ENCODE measurements at places on chromosomes 4 and X. TPM values are rescaled to one million over a fixed set of nuclear protein-coding genes. Genes with fewer than 3 reads are reported as not detected.

DNA sequence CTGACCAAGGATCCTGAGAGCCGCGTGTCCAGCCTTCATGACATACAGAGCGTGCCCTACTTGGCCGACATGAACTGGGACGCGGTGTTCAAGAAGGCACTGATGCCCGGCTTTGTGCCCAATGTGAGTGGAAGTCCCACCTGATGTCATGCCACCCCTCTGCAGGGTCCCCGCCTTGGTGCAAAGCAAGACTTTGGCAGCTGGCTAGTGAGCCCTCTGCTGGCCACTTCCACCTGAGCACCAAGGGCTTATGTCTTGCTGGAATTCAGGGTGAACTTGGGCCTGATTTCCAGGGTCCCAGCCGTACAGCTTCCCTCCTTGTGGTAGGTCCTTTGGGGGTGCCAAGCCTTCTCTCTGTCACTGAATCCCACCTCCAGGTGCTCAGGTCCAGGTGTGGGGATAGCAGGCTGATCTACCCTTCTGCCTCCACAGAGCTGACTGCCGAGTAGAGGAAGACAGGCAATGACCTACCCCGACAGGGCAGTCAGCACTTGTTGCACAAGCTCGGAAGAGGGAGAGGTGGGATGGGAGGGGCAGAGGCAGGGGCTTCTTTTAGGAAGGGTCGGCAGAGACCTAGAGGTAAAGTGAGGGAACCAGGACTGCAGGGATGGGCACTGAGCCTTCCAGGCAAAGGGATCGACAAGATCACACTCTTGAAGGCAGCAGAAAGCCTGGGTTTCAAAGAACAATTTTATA is 248.1 kb downstream of the EVC2 start:
- no peak overlapping the region for H3K4me3 ChIP-seq
- no peaks in the 10 kb centered on the region for H3K36me3 ChIP-seq
- no peak overlapping the region for H3K27ac ChIP-seq
- no peaks in the 10 kb centered on the region for H3K27me3 ChIP-seq

DNA sequence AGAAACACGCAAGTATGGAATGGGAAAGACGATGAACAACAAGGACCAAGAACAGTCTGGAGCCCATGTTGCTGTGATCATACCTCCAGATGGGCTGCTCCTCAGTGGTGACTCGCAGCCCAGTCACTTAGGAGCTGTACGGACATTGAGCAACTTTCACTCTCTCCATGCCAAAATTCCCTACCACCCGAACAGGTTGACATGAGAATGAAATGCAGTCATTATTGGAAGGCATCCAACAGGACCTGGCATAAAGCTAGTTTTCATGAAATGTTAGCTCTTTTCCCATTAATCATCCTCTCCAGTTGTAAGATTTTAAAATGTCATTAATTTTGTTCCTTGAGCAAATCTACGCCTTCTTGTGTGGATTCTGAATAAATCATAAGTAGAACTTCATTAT is 82.7 kb upstream of the GPM6B start:
- H3K27me3 ChIP-seq = no peaks in the 10 kb centered on the region
- H3K4me3 ChIP-seq = no peak overlapping the region
- H3K4me1 ChIP-seq = no peaks in the 10 kb centered on the region
- no peaks in the 10 kb centered on the region for H3K36me3 ChIP-seq

DNA sequence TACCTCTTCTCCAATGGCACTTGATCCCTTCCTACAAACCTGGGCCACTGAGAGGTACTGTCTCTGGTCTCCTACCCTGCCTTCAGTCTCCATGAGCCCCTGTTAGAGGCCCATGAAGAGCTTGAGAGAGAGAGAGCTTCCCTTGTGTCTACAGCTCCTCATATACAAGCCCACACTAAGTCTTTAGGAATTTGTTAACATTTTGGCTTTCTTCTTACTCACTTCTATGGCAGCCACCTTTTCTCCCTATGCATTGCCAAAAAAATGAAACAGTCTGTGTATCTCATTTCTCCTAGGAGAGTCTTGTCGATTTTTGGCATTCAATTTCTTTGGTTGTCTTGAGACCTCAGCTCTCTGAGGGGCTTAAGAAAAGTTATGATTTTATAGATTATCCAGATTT is 90.9 kb upstream of the LNX1 start:
- H3K4me3 ChIP-seq = no peak overlapping the region
- no peaks in the 10 kb centered on the region for H3K4me1 ChIP-seq
- no peak overlapping the region for H3K27ac ChIP-seq
- H3K36me3 ChIP-seq = no peaks in the 10 kb centered on the region

Gene MAGEE2
- not detected for total RNA-seq

- DNase-seq = no peak
- no peak overlapping the region for H3K27ac ChIP-seq
- H3K27me3 ChIP-seq = no peaks in the 10 kb centered on the region
- no peaks in the 10 kb centered on the region for H3K36me3 ChIP-seq
These were observed 567.4 kb upstream of the GALNT7 start for GRCh38 chr4:172601195-172601594.

DNA sequence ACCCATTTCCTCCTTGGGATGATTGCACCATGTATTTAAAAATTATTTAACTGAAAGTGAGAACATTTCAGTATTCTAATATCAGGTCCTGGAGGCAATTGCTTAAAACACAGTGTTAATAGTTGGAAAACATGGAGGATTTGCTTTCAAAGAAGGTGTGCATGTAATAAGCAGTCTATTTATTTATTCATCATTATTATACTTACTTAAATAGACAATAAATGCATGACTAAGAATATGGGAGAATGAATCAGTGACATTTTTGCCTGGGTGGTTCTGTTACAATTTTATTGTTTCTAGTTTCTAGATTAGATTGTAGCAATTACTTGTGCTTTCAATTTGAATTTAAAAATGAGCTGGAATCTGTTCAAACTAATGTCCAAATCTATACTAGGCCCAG is 145.5 kb downstream of the AREG start:
- no peak for DNase-seq
- H3K4me3 ChIP-seq = no peak overlapping the region

DNA sequence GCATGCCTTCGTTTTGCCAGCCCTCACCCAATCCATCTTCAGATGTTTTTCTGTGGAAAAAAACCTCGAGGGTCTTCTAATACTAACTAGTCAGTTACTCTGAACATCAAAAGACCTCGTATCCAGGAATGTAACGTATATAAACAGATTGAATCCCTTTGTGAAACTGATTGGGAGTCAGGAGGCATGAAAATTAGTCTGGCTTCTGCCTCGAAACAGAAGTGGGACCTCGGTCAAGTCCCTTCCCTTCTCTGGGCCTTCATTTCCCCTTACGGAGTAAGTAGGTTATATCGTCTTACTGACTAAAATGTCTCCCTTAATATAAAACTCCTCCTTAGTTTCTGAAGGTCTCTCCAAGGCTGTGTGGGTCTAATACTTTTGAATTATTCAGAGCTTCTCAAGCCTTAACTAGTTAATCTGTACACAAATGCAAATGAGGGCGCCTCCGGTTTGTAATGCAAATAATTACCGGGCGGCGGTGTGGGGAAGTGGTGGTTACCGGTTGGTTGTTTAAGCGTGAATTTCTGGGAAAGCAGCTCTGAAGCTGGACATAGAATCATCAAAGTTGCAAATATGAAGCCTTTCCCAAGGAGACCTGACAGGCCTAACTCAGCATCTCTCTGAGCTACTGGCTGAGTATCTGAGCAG is 11.4 kb upstream of the NKRF start:
- H3K4me1 ChIP-seq = no peaks in the 10 kb centered on the region
- H3K27ac ChIP-seq = no peak overlapping the region
- no peak overlapping the region for H3K4me3 ChIP-seq
- DNase-seq = no peak
- no peaks in the 10 kb centered on the region for H3K36me3 ChIP-seq
- H3K27me3 ChIP-seq = no peaks in the 10 kb centered on the region

DNA sequence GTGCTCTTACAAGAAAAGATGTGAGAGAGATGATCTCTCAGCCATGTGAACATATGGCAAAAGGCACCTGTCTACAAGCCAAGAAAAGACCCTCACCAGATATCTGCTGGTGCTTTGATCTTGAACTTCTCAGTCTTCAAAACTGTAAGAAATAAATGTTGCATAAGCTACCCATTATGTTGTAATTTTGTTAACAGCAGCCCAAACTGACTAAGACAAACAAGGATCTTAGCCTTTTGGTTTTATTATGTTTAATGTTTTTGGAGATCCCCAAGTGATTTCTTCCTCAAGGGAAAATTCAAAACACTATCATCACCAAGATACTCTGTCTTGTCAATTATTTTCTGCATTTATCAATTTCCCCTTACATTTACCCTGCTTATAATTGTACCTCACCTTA is 21.8 kb upstream of the CCNI start:
- H3K4me3 ChIP-seq = no peak overlapping the region
- H3K27ac ChIP-seq = no peak overlapping the region
- H3K4me1 ChIP-seq = no peaks in the 10 kb centered on the region
- DNase-seq = no peak
- H3K36me3 ChIP-seq = no peaks in the 10 kb centered on the region
